Osteoblast (primary cell): ENCODE measurements at places on chromosomes 2 and 18. TPM values are rescaled to one million over a fixed set of nuclear protein-coding genes. Genes with fewer than 3 reads are reported as not detected.

The PLB1 gene
- 0.36 and 0.88 TPM in 2 replicates for total RNA-seq

The TLX2 gene
- total RNA-seq = under 0.01 and 0.36 TPM in 2 replicates

The PRKAG3 gene
- under 0.01 and 0.29 TPM in 2 replicates for total RNA-seq

The ABCG8 gene
- total RNA-seq = not detected in 2 replicates

The RTP5 gene
- total RNA-seq = not detected in 2 replicates

The PLEK gene
- 0.36 TPM in 1 of 2 replicates, not detected in the other for total RNA-seq

The TMEFF2 gene
- total RNA-seq = under 0.01 TPM in 2 replicates

The USP40 gene
- 34.0 and 38.3 TPM in 2 replicates for total RNA-seq

The MYOM1 gene
- total RNA-seq = 1.5 and 1.8 TPM in 2 replicates

The STK36 gene
- total RNA-seq = 25.7 and 30.6 TPM in 2 replicates

The DYNAP gene
- not detected in 2 replicates for total RNA-seq

The C2orf66 gene
- under 0.01 and 0.36 TPM in 2 replicates for total RNA-seq

The PPM1B gene
- total RNA-seq = 31.5 TPM in 2 replicates

The SERPINB13 gene
- under 0.01 TPM in 1 of 2 replicates, not detected in the other for total RNA-seq

The CPLX4 gene
- total RNA-seq = not detected in 2 replicates

The CRACDL gene
- not detected in 2 replicates for total RNA-seq

The UGT1A4 gene
- total RNA-seq = not detected in 2 replicates

The ORC2 gene
- 13.0 and 14.5 TPM in 2 replicates for total RNA-seq

The SPC25 gene
- total RNA-seq = 0.88 and 1.1 TPM in 2 replicates

The HOXD4 gene
- 0.36 and 1.2 TPM in 2 replicates for total RNA-seq

The SPATS2L gene
- 74.6 and 85.2 TPM in 2 replicates for total RNA-seq

The C2orf92 gene
- total RNA-seq = 2.5 and 3.2 TPM in 2 replicates

The GALNT13 gene
- total RNA-seq = under 0.01 and 0.36 TPM in 2 replicates

The HS1BP3 gene
- 47.4 and 47.8 TPM in 2 replicates for total RNA-seq

The TUBB8B gene
- not detected in 2 replicates for total RNA-seq

The DLX1 gene
- total RNA-seq = 1.8 and 2.4 TPM in 2 replicates

The ACMSD gene
- not detected in 2 replicates for total RNA-seq

The ANXA4 gene
- total RNA-seq = 38.4 and 43.9 TPM in 2 replicates

The DOK6 gene
- 2.7 and 3.6 TPM in 2 replicates for total RNA-seq
